ENCODE measurements at places on chromosomes 4 and X.
A peak's percentile ranks its signal among the peaks of the same experiment; 100 is the strongest.

- no peak for DNase-seq
Observed at GRCh38 chr4:67725981-67726380, 25.0 kb upstream of the UBA6 start.

GRCh38 chr4:156336511-156336910 is 382.8 kb upstream of the CTSO start:
- no peak for DNase-seq

- DNase-seq = peak; percentile 34
Observed at GRCh38 chr4:188078116-188078515, 31.3 kb downstream of the TRIML2 start.

DNA sequence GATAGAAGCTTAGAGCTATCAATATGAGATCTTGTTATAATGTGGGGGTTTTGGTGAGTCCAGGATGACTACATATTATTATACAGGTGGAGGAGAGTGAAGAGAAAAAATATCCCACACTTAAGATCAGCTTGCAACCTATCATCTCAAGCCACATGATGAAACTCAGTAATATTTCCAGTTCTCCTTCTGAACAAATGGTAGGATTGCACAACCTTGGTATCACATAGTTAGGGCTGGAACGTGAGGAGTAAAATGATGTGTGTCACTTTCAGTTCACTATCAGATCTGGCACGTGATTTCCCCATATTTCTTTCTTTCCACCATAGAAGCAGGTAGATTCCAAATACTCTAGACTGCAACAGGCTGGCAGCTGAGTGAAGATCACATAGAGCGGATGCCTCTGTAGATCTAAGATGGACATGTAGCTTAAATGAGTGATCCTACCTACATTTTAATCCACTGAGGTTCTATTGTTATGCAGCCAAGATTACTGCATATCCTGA is 150.6 kb upstream of the ANKRD50 start:
- no peak for DNase-seq

- no peak for DNase-seq
Observed at GRCh38 chr4:109067508-109068235, 234.8 kb downstream of the COL25A1 start.

- no peak for DNase-seq
Observed at GRCh38 chrX:104335756-104336155, 81.0 kb upstream of the ESX1 start.

GRCh38 chr4:110950731-110951130 is 327.9 kb upstream of the PITX2 start:
- DNase-seq = no peak

GRCh38 chrX:14897042-14897441 is 23.8 kb downstream of the MOSPD2 start:
- no peak for DNase-seq

- DNase-seq = no peak
Observed at GRCh38 chrX:117910216-117910615, 206.4 kb downstream of the KLHL13 start.

- no peak for DNase-seq
Observed at GRCh38 chr4:111215755-111216154, 592.9 kb upstream of the PITX2 start.

DNA sequence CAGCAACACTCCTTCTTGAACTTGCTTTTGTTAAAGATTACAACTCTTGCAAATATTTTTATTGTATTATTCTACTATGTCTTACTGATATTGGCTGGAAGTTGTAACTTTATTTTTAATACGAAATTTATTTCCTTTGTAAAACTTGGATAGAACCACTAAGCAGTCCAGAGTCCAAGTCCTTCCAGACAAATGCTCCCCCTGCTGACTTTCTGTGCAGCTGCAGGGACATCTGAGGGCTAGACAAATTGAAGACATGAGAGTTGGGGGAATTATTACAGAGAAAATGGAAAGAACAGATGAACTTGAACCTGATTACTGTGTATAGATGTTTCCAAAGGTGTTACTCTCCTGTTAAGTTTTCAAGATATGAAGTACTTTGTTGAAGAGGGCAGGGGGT is 238.8 kb downstream of the GRIA3 start:
- DNase-seq = peak; percentile 57

- DNase-seq = peak; percentile 62
Observed at GRCh38 chr4:98794565-98795205, 134.2 kb downstream of the EIF4E start.

DNA sequence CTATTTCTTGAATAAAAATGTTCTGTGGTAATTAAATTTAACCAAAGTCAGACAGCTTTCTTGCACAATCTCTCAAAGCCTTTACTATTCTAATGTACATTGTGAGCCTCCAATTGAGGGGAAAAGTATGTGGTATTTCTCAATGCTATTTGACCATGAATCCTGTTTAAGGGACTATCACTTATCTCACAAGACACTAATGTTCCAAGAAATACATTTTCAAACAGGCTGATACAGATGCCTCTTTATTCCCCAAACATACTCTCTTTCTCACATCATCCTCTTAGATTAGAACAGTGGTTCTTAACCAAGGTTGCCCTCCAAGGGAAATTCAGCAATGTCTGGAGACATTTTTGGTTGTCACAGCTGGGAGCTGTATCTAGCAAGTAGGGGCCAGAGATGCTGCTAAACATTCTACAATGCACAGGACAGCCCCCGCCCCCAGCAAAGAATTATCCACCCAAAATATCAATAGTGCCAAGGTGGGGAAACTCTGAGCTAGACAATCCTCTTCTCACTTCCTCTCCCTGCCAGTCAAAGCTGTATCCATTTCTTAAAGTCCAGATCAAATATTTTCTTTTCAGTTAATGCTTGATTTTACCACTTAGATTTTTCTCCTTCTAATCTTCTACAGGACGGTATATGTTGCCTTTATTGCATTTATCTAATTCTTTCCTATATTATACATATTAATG is 129.2 kb upstream of the TRIM2 start:
- no peak for DNase-seq

- peak; percentile 47 for DNase-seq
Observed at GRCh38 chr4:146654687-146655520, 16.2 kb downstream of the POU4F2 start.

DNA sequence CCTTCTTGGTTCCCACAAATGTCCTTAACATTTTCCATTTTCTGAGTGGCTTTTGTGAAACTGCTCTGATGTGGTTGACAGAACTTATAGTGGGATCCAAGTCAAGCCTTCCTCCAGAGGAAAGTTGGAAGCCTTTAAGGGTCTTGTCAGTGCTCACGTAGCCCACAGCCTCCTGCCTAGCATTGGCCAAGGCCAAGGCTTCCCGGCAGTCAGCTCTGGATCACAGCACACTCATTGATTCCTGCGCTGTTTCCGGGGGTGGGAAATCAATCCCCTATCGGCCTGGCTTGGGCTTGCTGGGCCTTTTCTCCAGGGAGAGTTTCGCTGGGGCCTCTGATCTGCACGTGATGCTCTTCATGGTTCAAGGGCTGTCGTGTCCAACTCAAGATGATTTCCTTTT is 76.1 kb downstream of the SLC9A6 start:
- no peak for DNase-seq

DNA sequence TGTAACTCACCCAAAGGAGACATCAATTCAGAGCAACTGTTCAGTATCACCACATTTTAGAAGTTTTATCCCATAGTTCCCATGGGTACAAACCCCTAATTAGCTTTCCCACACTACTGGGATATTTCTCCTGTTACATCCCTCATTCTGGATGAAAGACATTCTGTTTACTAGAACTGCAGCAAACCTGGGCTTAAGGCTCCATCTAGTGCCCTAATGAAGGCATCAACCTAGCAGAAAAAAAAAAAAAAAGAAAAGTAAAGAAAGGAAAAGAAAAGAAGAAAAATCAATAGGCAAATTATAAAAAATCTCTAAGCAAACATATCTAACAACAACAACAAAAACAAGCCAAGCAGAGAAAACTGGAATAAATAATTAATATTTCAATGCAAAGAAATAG is 133.7 kb upstream of the CPXCR1 start:
- no peak for DNase-seq

GRCh38 chrX:12360986-12361598 is 222.8 kb downstream of the FRMPD4 start:
- DNase-seq = peak; percentile 91

- DNase-seq = no peak
Observed at GRCh38 chr4:90648311-90648710, 521.1 kb downstream of the CCSER1 start.

DNA sequence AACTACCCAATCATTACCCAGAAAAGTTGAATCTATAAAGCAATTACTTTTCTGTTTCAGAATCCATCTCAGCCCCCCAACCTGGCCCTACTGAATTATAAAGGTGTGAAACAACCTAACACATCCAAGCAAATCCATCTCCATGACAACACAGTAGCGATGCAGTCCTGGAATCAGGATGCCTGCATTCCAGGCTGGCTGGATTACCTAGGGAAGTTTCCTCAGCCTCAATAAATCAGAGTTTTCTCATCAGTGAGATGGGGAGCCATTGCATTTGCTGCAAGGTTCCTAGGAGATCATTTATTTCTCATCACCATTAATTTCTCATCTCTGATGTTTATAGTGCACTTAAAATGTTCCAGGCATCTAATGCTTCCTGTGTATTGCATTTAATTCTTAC is 46.0 kb downstream of the LNX1 start:
- no peak for DNase-seq

GRCh38 chr4:182716192-182716591 is 201.0 kb downstream of the DCTD start:
- no peak for DNase-seq

- peak; percentile 1 for DNase-seq
Observed at GRCh38 chrX:120773801-120774200, 101.9 kb downstream of the CT47B1 start.

DNA sequence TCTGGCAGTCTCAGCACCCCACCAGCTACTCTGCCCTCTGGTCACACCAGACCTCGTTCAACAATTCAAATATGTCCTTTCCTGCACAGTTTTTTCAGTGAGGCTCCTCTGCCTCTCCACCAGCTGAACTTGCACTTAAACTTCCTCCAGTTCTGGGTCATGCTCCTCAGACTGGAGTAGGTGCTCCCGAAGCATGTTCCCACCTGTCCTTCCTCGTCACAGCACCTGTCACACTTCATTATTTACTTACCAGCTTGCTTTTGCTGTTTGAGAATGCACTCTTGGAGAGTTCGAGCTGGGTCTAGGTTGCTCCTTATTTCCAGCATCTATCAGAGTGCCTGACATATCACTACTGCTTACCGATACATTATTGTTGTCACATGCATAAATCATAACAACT is 144.8 kb upstream of the TTC29 start:
- no peak for DNase-seq

DNA sequence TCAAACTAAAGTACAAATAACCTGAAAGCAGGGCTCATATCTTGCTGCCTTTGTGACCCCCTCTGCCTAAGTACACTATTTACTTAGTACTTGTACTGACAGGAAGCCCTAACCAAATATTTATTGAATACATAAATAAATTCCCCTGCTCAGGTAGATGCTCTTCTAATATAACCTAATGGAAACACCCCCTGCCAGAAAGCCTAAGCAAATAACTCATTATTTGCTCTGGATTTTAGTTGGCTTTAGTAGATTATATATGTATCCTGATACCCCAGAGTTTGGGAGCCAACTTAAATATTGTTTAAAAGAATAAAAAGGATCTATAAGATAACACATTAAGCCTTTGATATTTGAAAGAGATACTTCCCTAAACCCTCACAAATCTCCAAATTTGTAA is 318.2 kb downstream of the PPP1R2C start:
- DNase-seq = no peak
